LHCN-M2 (cell line): ENCODE measurements at places on chromosomes 2 and 18. TPM values are rescaled to one million over a fixed set of nuclear protein-coding genes. Genes with fewer than 3 reads are reported as not detected.

DNA sequence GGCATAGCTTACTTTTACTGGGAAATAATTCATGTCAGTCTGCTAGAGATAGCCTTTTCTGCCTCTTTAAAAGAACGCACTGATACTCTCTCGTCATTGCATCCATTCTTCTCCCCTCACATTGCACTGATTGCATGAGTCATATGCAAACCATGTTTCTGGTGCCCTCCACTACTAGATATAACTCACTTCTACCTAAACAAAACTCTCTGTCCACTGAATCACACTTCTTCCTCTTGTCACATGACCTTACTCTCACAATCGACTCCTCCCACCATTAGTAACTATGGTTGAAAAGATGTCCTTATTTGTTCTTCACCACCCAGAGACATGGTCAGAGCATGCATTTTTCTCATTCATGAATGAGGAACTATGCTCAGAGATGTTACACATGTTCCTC lies 158.0 kb downstream of the CSRNP3 start:
- peak; percentile 36 for DNase-seq

The HADHA gene
- total RNA-seq = 122 and 127 TPM in 2 replicates

The SF3B1 gene
- 208 and 277 TPM in 2 replicates for total RNA-seq

DNA sequence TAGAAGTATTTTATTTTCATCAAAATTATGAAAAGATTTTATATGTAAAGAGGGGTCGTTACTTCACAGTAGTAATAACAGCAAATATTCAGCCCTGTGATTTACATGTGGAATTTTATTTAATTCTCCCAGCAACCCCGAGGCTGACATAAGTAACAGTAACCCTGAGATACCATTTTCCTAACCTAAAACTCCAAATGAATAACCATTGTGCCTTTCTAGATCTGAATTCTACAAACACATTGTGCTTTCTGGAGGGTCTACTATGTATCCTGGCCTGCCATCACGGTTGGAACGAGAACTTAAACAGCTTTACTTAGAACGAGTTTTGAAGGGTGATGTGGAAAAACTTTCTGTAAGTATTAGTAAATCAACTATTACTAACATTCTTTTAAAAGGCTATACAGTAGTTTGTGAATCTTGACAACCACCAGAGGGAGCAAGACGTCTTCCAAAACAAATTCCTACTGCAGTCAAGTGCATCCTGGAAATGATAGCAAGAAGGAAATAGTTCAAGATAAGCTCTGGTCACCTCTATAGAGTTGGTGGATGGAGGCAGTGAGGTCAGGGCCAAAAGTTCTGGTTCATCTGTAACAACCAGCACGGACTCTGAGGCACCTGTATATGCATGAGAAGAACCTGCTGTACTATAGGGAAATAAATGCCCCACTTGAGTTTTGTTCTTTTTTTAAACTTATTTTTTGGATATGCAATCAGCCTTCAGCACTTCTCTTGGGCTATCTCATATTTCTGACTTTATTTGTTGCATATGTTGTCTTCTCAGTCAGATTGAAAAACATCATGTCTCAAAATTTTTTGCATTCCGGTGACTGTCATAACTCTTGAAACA lies 37.4 kb downstream of the ACTR2 start:
- DNase-seq = peak; percentile 76

- no peak for DNase-seq
These were observed 425.1 kb upstream of the RAB6C start for GRCh38 chr2:129554373-129554772.

- DNase-seq = no peak
These were observed 13.2 kb downstream of the BMP10 start for GRCh38 chr2:68857855-68858456.

The KCTD1 gene
- 9.9 and 13.7 TPM in 2 replicates for total RNA-seq

- peak; percentile 48 for DNase-seq
These were observed 162.8 kb downstream of the OSR1 start for GRCh38 chr2:19195661-19196060.

The OSGEPL1 gene
- 11.4 and 13.3 TPM in 2 replicates for total RNA-seq

DNA sequence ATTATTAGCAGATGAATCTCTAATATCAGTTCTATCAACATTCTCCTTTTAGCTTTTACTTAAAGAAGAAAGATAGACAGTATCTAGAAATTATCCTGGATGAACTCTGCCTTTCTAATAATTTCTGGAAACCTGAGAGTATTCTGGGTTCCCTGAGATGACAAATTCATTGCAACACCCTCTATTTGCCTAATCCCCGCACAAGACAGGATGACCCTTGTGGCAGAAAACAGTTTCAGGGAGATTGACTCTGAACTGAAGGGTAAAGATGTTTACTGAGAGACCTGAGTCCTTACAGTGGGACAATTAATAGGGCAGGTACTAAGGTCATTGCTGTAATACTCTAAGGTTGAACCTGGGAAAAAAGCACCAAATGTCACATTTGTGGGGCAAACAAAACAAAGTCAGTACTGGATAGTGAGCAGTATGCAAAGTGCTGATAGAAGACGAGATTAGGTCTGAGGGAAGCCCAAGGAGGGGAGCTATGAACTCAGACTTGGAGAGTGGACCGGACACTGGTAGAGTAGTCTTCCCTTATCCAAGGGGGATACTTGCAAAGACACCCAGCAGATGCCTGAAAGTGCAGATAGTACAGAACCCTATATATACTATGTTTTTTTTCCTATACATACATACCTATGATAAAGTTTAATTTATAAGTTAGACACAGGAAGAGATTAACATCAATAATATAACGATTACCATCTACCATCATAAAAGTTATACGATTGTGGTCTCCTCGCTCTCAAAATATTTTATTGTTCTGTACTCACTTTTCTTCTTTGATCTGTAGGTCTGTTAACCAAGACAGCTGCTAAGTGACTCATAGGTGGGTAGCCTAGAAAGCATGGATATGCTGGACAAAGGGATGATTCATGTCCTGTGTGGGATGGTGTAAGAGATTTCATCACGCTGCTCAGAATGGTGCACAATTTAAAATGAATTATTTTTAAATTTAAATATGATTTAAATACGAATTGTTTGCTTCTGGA lies 148.3 kb upstream of the KLHL14 start:
- peak; percentile 97 for DNase-seq

The TCF23 gene
- total RNA-seq = not detected in 2 replicates

- DNase-seq = no peak
These were observed 13.9 kb upstream of the IL37 start for GRCh38 chr2:112896909-112897623.

DNA sequence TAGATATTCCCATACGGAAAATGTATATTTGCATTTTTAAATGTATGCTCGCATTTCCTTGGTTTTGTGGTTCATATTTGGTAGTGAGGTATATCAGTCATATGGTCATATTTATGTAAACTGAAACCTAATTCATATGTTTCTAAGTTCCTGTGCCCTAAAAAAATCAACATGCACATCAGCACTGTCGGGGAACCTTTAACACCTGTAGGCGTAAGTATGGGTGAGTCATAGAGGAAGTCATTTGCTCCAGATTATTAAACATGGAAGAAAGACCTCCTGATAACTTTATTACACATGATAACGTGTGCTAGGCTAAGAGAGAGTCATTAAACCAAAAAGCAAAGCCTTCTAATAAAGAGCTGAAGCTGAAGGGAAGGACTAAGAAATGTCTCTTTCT lies 437.7 kb downstream of the NRXN1 start:
- DNase-seq = no peak

The FECH gene
- 35.9 and 62.2 TPM in 2 replicates for total RNA-seq

DNA sequence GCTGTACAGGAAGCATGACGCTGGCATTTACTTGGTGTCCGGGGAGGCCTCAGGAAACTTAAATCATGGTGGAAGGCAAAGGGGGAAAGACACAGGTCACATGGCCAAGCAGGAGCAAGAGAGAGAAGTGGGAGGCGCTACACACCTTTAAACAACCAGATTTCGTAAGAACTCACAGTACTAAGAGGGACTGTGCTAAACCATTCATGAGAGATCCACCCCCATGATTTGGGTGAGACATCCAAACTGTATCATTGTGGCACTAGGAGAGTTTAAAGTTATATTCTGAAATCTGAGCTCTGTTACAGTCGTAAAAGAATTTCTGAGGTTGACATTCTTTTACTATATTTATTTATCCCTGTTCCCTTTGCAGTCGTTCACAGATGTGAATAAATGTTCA lies 116.6 kb downstream of the ICA1L start:
- no peak for DNase-seq

The SEC11C gene
- 10.7 and 22.6 TPM in 2 replicates for total RNA-seq

DNA sequence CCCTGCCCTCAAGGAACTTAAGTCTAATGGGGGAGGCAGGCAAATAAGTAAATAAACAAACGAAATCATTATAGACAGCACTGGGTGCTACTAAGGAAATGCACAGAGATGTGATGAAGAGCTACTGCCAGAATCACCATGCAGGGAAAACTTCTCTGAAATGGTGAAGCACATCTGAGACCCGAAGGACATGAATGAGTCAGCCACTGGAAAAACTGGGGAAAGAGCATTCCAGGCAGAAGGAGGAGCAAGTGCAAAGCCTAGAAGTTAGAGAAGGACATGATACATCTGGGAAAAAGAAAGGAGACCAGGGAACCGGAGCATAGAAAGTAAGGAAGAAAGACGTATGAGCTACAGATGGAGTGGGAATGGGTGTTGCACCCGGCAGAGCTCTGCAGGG lies 56.8 kb downstream of the TGFA start:
- no peak for DNase-seq

GRCh38 chr2:24461685-24462084 lies 29.4 kb upstream of the NCOA1 start:
- no peak for DNase-seq

DNA sequence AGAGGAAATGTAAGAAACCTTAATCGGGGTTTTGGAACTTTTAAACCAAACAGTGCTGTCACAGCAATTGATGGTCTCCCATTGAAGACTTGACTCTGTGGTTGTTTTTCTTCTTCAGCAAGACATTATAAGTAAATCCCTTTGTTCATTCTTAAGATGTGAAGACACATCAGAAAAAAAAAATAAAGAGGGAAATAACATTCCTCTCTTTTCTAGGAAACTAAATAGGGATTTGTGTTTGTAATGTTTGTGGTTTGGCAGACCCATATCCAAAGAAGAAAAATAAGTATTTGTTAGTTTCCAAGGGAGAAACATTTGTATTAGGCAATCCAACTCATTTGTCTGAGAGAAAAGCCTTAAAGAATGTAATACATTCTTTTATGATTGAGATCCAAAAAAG lies 359.9 kb downstream of the DSC3 start:
- DNase-seq = peak; percentile 17

The REG1B gene
- total RNA-seq = not detected in 2 replicates

The RTN4 gene
- total RNA-seq = 547 and 585 TPM in 2 replicates

GRCh38 chr2:225113371-225114015 lies 71.2 kb upstream of the DOCK10 start:
- DNase-seq = no peak

- DNase-seq = no peak
These were observed 12.1 kb downstream of the DOCK10 start for GRCh38 chr2:225030203-225030602.

The NETO1 gene
- not detected in 2 replicates for total RNA-seq

GRCh38 chr2:62240546-62240945 lies 44.6 kb downstream of the B3GNT2 start:
- no peak for DNase-seq

The SNTG2 gene
- not detected in 2 replicates for total RNA-seq

GRCh38 chr18:48193521-48194492 lies 215.4 kb downstream of the ZBTB7C start:
- DNase-seq = no peak

DNA sequence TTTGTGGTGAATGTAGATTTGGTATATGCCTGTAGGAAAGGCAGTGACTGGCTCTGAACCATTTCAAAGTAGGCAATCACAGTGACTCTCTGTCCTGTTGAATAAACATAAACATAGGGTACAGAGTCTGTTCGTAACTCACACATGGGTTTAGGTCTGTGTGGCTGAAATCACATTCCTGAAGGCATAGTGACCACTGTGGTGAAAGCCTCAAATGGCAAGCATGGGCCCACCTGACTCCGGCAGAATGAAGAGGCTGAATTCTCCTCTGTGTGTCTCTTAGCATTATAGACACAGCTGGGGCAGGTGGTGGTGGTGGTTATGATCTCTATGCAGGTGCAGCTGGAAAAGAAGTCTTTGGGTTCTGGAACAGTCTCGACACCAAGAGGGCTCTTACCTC lies 61.2 kb downstream of the ITGA6 start:
- no peak for DNase-seq

The CD207 gene
- total RNA-seq = not detected in 2 replicates

The KIAA2012 gene
- not detected in 2 replicates for total RNA-seq

GRCh38 chr2:209613649-209614305 lies 157.9 kb upstream of the UNC80 start:
- no peak for DNase-seq

The KCNIP3 gene
- total RNA-seq = 0.19 and 0.29 TPM in 2 replicates

DNA sequence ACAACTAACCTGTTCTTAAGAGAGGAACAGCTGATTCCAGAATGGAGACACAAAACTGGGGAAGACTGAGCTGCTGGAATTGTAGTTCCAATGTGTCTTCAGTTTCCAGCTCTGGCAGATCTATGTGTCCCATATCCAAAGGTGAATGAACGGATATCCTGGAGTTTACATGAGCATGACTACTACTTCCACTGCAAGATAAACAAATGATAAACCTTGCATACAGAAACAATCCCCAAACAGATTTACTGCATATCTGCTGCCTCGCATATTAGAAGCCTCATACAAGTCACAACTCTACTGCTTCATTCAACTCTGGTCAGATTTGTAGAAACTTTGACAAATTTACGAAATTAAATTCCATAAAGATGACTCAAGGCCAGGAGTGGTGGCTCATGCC lies 15.0 kb downstream of the RTTN start:
- DNase-seq = no peak

- peak; percentile 29 for DNase-seq
These were observed 57.5 kb downstream of the MCFD2 start for GRCh38 chr2:46857871-46858701.

The ETAA1 gene
- total RNA-seq = 30.5 and 32.1 TPM in 2 replicates

The STPG4 gene
- 0.17 and 0.19 TPM in 2 replicates for total RNA-seq

- DNase-seq = no peak
These were observed 244.1 kb downstream of the ACKR3 start for GRCh38 chr2:236813766-236814165.

GRCh38 chr2:179876266-179876665 lies 14.9 kb upstream of the ZNF385B start:
- no peak for DNase-seq

The LHCGR gene
- total RNA-seq = not detected in 2 replicates

GRCh38 chr18:74665346-74665745 lies 67.7 kb downstream of the ZNF407 start:
- DNase-seq = no peak

DNA sequence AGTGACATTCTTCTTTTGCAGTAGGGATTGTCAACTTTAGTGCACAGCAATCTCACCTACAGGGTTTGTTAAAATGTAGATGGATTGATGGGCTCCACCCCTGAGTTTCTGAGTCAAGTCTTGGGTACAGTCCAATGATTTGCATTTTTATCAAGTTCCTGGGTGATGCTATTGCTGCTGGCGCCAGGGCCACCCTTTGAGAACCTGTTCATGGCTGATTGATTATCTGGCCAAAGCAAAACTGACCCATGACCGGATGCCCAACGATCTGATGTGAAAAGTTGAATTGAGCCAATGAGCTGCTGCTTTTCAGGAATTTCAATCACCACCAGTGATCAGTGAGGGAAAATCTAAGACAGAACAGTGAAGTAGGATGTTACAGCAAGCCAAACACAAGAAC lies 675.3 kb downstream of the TMEM182 start:
- DNase-seq = no peak
